ENCODE measurements at places on chromosomes 12 and 14.

DNA sequence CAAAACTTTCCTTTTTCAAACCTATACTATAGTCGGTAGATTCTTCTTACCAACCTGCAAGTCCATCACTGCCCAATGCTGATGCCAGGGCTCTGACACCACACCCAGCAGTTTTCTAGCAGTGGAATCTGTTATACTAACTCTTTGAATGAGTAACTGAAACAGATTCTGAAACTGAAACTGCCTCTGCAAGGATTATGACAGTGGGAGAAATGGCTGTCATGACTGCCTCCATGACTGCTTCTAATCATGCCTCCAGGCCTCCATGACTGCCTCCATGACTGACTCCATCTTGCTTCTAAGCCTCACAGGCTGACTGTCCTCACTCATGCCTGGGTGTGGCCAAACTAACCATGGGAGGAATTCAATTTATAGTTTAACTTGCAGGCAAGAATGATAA is 29.4 kb upstream of the OXA1L start:
- DNase-seq: peak; percentile 17

DNA sequence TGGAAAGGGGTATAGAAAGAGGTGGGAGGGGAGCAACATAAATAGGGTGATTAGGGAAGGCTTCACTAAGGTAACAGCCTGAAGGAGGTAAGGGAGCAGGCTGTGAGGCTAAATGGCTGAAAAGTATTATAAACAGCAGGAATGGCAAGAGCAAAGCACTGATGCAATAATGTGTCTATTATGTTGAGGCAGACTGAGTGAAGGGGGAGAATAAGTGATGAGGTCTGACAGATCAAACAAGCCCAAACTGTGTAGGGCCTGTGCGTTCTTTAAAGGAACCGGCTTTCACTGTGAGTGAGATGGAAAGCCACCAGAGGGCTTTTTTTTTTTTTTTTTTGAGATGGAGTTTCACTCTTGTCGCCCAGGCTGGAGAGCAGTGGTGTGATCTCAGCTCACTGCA is 6.7 kb upstream of the VCPKMT start:
- DNase-seq: no peak

GRCh38 chr12:106492857-106493256 is 89.9 kb upstream of the RFX4 start:
- no peak for DNase-seq

- DNase-seq: no peak
Measured at GRCh38 chr12:102951841-102952240, 5.6 kb upstream of the ASCL1 start.

DNA sequence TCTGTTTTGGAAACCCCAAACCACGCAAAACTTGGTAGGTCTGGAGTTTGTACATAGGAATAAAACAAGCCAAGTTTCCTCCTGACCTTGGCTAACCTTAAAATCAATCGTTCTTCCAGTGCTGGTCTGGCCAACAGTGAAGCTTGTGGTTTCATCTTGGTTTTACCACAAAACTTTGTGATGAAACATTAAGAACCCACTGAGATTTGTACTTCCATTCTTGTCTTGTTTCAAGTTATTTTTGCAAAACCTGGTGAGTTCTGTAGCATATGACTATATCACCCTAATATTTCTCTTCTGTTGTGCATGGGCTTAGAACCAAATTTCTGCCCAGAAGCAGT is 26.4 kb downstream of the SIX1 start:
- DNase-seq: no peak

DNA sequence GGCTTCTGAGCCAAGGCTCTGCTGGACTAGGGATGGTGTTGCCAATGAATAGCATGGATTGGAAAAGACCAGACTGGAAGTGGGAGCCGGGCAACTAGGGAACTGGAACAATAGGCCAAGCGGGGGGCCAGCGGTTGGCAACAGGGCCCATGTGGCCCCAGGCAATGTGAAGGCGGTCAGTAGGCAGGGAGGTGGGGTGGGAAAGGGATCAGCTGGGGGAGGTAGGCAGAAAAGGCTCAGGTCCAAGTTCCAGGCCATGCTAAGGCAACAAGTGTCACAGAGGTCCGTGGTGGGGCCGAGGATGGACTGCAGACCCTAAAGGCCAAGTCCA is 14.9 kb upstream of the MLXIP start:
- DNase-seq: no peak

DNA sequence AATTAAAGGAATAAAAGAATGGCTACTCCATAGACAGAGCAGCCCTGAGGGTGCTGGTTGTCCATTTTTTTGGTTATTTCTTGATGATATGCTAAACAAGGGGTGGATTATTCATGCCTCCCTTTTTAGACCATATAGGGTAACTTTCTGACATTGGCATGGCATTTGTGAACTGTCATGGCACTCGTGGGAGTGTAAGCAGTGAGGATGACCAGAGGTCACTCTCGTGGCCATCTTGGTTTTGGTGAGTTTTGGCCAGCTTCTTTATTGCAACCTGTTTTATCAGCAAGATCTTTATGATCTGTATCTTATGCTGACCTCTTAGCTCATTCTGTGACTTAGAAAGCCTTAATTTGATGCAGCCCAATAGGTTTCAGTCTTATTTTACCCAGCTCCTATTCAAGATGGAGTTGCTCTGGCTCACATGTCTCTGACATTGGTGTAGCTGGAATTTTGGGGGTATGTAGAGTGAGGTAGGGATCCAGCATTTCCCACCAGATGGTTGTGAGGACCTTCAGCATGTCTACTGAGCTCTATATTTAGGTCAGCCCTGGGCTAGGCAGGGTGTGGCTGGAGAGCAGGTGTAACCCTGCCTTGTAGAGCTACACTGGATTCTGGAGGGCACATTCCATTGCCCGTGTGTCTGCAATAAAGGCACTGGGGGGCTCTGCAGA is 103.5 kb upstream of the SLC38A2 start:
- no peak for DNase-seq

GRCh38 chr14:102333390-102333789 is 13.8 kb downstream of the ZNF839 start:
- DNase-seq: no peak

DNA sequence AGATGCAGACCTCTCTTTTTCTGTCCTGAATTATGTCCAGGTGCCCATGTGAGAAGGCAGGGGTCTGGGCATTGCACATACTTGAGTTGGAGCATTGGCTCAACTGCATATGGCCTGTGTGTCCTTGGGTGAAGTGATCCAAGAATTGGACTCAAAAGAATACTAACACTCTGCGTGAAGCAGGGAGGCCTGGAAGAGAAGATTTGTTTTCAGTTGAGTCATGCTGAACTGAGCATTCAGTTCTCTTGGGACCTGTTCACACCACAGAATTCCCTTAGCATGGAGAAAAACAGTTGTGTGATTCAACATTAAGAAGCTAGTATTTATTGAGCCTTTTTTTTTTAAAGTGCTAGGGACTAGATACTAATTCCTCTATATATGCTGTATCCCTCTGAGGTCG is 164.7 kb upstream of the TBX3 start:
- DNase-seq: peak; percentile 34

- DNase-seq: peak; percentile 82
Measured at GRCh38 chr14:57317248-57317833, 48.6 kb downstream of the AP5M1 start.

GRCh38 chr14:66398437-66398836 is 87.7 kb upstream of the CCDC196 start:
- DNase-seq: no peak

GRCh38 chr14:99684410-99684934 is 374 bp downstream of the CYP46A1 start:
- DNase-seq: no peak

GRCh38 chr12:46886541-46887041 is 60.8 kb upstream of the SLC38A4 start:
- peak; percentile 53 for DNase-seq

DNA sequence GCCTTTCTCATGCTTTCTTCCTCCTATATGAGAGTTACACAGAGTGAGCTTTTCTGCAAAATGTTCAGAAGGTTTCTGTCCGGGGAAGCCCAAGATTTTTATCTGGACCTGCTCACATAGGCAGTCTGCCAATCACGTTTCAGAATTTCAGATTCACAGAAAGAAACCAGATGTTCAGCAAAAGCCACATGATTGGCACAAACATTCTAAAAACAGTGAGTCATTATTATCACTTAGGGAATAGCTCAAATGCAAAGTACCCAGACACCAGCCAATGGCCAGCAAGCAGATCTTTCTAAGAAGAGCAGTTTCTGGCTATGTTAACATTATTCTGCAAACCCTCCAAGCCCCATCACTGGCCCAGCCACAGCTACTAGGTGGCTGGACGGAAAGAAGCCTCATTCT is 1558.5 kb upstream of the TMEM132C start:
- DNase-seq: no peak
